ENCODE measurements at places on chromosomes 11 and 22.

- no peak for DNase-seq
Measured at GRCh38 chr11:2432628-2433071, 11.7 kb downstream of the TRPM5 start.

GRCh38 chr11:64777449-64778222 lies 706 bp downstream of the SF1 start:
- DNase-seq, result peak; percentile 86

- DNase-seq, result no peak
Measured at GRCh38 chr11:116366980-116367645, 405.7 kb downstream of the BUD13 start.

DNA sequence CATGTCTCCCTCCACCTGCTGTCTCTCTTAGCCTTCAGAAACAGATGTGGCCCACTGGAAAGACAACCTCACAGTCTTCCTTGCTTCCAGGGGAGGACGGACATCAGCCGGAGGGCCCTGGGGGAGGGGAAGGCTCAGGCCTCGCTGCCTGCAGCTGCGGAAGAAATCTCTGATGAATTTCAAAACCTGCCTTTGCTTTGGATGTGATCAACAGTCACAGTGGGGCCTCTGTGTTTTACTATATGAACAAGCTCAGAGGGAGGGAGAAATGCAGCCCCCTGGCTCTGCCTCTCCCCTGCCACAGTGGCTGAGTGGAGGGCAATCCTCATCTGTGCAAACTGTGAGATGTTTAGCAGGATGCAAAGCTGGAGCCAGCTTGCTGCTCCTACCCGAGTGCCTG lies 282.8 kb downstream of the NTM start:
- DNase-seq, result no peak

DNA sequence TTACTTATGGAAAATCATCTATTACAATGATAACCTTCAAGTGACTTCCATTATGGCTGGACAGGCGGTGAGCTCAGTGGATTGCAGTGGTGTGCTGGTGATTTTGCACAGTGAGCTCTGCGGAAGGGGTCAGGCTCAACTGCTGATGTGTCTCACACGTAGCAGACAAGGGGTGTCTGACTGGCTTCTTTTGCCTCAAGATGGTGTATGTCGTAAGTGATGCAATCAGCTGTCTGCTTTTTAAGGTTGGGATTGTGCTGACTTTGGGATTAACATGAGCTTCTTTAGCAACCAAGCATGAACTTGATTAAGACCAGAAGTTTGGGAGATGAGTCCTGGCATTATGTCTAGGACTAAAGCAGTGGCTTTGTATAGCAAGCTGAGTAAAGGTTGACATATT lies 49.5 kb downstream of the POLD3 start:
- no peak for DNase-seq

DNA sequence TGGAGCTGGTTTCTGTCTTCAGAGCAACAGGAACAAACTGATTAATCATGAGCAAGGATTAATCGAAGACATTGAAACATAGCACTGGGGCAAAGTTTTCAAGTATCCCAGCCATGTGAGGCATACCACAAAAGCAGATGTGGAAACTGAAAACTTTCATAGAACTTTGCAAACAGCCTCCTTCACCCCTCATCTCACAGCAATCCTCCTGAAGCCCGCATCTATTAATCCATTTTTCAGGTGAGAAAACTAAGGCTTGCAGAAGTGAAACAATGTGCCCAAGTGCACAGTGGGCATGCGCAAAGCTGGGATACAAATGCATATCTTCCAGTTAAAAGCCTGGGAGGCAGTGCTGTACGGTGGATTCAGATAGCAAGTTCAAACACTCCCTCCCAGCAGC lies 58.6 kb upstream of the HMGXB4 start:
- DNase-seq, result no peak

DNA sequence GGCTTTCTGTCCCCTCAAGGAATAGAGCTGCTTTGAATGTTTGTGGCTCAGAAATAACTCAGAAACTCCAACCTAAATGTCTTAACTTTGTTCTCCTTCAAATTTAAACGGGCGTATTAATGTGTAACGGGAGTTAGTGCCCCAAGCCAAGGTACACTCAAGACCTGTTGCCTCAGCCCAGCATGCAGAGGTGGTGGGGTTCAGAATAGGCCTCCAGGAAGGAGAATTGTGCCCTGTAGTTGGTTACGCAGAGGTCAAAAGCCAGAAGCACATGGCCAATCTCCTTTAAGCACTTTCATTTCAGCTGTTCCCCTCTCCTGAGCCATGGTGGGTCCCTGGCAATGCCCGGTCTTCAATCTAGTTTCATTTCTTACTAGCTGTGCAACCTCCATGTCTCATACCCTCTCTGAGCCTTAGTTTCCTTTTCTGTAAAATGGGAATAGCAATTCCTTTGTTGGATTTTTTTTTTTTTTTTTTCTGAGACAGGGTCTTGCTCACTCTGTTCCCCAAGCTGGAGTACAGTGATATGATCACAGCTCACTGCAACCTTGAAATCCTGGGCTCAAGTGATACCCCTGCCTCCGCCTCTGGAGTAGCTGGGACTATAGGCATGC lies 4.2 kb downstream of the HMOX1 start:
- DNase-seq, result no peak

DNA sequence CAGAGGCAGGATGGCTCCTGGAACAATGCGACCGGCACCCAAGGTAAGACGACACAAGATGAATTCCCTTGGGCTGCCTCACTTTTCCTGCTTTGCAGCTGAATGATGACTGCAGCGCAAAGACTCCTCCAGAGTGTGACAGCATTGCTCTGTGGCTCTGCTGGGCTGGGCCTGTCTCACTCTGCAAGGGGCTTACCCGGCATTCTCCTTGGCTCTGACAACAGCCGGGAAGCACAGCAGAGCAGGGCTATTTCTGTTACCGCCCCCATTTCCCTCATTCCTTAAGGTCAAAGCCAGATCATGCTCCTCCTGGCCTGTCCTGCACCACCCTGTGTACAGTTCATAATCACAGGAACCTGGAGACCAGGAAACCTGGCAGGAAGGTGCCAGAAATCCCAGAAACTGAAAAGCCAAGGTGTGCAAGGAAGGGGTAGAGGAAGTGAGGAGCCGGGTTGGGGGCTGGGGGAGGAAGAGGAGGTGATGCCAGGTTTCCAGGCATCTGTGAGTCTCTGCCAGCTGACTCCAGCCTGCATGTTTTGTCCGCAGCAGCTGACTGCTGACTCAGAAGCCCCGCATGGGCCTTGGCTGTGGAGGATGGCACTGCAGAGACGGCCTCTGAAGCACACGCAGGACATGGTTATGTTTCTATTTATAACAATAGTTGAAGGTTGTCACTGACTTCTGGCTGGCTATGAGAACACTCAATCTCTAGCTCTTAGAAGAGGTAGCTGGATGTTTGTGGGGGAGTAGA lies 113.6 kb downstream of the MICAL3 start:
- no peak for DNase-seq
